ENCODE measurements at places on chromosomes 5 and 9.

DNA sequence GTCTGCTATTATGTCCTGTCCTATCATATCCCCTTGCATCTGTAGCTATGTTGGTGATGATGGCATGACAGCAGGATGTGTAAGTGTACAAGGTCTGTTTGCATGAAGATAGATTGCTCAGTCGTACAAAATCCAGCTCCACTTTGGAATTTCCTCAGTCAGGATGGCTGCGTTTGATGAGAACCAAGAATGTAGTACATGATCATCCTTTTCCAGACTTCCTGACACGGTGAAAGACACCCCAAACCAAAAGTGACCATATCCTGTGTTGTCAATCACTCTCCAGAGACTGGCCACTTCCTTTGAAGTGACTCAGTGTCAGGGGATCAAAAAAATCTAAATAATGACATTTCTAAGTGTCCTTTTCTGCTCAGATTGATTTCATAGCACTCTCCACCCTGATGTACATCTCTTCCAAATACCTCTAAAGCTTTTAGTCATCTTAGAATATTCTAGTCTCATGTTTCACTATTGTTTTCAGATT, 213.4 kb downstream of the PLK2 start:
- no peak for DNase-seq

DNA sequence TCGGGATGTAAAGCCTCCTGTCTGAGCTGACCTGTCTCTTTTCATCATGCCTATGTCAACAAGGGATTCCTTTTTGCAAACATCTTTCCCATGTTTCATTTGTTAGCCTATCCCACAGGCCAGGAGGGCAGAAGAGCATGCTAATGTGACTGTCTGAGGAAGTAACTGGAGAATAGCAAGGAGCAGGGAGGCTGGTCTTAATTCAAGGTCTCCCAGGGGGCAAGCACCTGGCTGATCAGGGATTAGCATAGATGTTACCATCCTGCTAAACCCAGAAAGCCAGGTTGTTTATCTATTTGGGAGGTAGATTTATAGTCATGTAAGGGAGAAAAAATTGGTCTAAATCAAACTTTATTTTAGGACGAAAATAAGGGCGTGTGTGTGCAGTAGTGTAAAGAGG, 36.7 kb upstream of the MAP1B start:
- no peak for DNase-seq

GRCh38 chr9:6382681-6383080, 30.3 kb upstream of the UHRF2 start:
- DNase-seq = no peak

- no peak for DNase-seq
These were observed 35.3 kb upstream of the SLIT3 start for GRCh38 chr5:169336242-169336641.

Measured in ovary (tissue), 10 donors.